ENCODE measurements at places on chromosomes 6 and 20.

- no peak for DNase-seq
Measured at GRCh38 chr6:153840039-153840850, 198.8 kb upstream of the OPRM1 start.

- peak; percentile 69 for DNase-seq
Measured at GRCh38 chr6:85923013-85923430, 280.3 kb upstream of the SYNCRIP start.

DNA sequence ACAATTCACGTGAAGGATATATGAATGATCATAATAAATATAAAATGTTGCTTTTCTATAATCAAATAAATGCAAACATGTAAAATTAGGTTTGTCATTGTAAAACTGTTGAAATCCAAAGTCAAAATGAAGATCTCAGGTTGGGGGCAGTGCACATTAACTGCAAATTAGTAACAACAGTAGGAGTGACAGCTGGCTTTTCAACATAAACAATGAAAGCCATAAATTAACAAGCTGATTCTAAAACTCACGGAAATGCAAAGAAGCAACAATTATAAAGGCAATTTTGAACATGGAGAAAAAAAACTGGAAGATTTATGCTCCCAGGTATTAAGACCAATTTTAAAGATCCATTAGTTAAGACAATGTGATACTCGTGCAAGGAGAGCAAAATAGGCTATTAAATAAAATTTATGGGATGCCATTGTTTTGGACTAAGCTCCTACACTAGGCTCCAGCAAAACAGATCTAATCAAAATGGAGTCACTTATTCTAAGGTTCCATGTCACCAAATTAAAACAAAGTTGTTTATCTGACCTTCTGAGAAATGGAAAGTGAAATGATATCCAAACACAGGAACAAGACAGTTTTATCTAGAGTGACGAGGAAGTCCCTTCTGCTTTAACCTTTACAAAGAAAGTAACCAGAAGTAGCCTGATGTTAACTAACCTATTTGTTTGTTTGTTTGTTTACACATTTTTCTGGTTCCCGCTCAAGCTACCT is 770.8 kb downstream of the EPHA7 start:
- no peak for DNase-seq

DNA sequence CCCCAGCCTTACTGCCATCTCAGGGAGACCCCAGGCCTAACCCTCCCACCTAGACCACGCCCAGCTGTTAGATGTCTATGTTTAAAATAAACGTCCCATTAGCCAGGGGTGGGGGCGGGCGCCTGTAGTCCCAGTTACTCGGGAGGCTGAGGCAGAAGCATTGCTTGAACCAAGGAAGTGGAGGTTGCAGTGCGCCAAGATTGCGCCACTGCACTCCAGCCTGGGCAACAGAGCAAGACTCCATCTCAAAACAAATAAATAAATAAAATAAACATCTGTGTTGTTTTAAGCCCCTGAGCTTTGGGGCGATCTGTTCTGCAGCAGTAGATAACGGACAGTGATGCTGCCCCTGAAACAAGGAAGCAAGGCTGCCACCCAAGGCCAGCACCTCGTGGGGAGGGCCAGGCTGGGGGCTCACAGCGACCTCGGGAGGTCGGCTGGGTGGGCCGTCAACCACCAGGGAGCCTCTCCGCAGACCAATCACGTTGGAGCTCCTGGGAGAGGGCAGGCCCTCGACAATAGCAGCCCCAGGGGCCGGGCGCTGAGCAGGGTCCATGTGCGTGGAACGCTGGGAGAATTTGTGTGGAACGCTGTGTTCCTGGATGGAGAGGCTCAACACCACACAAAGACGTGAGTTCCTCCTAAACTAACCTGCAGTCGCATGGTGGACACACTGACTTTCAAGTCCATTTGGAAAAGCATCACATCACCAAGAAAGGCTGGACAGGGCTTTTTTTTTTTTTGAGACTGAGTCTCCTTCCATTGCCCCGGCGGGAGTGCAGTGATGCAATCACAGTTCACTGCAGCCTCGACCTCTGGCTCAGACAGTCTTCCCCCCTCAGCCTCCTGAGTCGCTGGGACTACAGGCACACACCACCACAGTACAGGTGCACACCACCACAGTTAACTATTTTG is 1.0 kb upstream of the HELZ2 start:
- DNase-seq, result no peak

GRCh38 chr6:155882527-155883333 is 427.1 kb upstream of the NOX3 start:
- DNase-seq, result no peak

- no peak for DNase-seq
Measured at GRCh38 chr20:47776639-47777038, 8.6 kb downstream of the SULF2 start.

DNA sequence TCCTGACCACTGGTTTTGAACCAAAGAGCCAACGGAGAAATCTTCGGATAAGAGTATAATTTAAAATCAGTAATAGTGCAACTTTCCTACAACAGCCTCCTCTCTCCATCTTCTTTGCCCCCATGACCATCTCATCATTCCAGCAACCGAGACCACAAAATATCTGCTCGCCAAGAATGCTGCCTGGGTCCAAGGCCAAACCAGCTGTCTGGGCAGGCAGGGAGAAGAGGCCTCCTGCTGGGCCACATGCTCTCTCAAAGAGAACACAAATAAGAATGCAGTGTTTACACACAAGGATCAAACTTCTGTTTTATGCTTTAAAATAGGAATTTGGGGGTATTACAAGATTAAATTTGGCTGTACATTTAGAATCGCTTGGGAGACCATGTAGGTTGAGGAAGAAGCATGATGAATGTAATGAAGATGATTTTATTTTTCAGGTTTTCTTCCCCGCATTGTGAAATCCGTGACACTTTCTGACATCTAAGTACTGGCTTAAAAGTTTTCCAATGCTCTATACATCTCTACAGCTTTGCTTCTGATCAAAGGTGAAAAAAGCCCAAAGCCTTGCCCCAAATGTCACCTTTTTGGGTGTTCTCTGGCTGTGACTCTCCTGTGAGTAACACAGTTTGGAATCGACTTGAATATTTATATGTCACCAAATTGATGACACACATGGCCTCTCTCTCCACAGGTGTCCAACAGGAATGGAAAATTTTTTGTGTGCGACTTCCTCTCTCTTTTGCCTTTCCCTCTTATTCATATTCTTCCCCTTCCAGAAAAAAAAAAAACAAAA is 79.4 kb upstream of the PROKR2 start:
- no peak for DNase-seq

DNA sequence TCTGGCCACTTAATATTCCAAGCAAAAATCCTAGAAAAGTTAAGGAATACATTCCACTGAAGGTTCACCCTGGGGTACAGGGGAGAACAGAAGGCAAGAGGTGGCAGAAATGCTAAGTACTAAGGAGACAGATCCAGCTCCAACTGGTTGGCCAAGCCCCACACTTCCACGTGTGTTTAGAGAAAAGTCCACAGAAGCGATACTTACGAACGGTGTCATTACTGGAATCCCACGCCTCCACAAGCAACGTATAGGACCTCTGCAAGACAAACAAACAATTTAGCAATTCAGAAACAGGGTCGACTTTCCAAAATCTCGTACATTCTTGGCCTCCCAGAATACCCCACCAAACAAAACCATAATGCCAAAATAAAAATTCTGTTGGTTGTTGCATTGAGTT is 10.0 kb downstream of the JAG1 start:
- no peak for DNase-seq
